ENCODE measurements at places on chromosomes 3 and 15.

DNA sequence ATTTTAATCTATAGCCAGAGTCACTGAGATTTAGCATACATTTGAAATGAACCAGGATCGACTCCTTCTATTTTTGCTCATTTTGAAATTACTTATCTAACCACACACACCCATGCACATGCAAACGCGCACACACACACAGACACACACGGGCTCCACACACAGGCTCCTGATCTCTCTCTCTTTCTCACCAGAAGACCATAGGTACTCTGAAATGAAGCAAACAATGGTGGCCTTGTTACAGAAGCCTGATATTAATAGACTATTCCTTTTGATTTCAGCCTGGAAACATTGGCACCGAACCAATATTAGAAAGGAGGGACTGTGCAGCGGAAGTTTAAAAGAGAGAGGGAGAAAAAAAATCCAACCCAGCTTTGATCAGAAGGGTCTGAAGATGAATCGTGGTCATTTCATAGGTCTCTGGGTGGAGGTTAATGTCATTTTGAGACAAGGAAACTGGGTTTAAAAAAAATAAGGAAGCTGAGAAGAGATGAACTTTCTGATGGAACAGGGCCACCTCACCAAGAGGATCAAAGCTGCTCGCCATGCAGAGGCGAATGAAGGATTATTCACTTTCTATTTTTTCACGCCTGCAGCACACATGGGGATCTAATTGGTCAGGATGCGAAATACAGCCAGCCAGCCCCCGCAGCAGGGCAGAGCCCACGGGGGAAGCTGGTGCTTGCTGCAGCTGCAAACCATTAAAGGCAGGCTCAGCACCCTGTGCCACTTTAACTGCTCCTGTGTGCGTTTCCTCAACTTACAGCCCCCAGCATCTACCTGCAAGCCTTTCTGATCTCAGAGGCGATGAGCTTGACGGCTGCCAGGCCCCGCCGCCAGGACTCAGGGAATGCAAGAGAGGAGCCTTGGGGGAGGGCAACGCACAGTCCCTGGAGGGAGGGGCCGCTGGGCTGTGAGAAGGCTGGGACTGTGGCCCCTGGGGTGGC lies 88.8 kb downstream of the HES1 start:
- no peak for DNase-seq

- DNase-seq, result no peak
Measured at GRCh38 chr3:143002727-143003126, 1.4 kb downstream of the U2SURP start.

- no peak for DNase-seq
Measured at GRCh38 chr3:48243886-48244285, 3.0 kb downstream of the ZNF589 start.

DNA sequence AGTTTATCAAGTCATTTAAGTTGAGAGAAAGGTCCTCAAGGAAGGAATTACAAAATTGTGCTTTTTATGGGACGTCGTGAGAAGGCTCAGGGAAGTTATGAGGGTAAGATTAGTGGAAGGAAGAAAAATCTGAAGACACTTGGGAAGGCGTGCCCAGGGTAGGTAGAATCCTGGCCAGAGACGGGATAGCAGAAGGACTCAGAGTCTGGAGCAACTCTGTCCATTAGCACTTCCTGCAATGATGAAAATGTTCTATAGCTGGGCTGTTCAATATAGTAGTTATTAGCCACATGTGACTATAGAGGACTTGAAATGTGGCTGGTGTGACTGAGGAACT lies 271.0 kb upstream of the ZPLD1 start:
- no peak for DNase-seq

DNA sequence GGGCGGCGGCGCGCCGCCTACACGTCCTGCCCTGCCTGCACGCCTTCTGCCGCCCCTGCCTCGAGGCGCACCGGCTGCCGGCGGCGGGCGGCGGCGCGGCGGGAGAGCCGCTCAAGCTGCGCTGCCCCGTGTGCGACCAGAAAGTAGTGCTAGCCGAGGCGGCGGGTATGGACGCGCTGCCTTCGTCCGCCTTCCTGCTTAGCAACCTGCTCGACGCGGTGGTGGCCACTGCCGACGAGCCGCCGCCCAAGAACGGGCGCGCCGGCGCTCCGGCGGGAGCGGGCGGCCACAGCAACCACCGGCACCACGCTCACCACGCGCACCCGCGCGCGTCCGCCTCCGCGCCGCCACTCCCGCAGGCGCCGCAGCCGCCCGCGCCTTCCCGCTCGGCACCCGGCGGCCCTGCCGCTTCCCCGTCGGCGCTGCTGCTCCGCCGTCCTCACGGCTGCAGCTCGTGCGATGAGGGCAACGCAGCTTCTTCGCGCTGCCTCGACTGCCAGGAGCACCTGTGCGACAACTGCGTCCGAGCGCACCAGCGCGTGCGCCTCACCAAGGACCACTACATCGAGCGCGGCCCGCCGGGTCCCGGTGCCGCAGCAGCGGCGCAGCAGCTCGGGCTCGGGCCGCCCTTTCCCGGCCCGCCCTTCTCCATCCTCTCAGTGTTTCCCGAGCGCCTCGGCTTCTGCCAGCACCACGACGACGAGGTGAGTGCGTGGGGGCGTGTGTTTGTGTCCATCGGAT lies 602 bp downstream of the TRIM71 start:
- DNase-seq, result no peak

DNA sequence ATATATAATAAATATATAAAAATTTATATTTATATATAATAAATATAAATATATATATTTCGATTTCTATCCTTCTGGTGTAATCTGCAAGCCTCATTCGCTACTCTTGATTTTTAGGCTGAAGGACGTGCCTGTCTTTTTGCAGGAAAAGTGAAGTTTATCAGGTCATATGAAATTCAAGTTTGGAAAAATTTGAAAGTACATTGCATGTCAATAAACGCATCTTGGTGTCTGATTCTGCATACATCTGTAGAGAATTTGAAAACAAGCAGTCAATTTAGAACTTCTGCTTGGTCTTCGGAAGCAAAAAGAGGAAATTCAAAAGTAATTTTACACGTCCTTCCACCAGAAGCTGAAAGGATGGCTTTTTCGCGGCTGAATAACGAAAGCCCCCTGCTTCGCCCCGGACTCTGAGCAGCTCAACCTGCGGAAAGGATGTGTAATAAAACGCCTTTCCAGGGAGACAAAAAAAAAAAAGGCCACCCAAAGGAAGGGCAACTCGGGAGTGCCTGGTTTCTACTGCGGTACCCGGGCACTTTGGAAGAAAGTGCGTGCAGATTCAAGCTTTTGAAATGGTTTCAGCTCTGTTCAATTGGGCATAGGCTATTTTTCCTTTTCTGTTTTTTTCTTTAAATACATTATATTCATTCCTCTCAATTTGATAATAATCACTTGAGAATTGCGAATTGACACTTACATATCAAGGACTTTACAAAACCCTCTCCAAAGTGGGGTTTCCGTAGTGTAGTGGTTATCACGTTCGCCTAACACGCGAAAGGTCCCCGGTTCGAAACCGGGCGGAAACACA lies 1.5 kb upstream of the MYNN start:
- peak; percentile 69 for DNase-seq

DNA sequence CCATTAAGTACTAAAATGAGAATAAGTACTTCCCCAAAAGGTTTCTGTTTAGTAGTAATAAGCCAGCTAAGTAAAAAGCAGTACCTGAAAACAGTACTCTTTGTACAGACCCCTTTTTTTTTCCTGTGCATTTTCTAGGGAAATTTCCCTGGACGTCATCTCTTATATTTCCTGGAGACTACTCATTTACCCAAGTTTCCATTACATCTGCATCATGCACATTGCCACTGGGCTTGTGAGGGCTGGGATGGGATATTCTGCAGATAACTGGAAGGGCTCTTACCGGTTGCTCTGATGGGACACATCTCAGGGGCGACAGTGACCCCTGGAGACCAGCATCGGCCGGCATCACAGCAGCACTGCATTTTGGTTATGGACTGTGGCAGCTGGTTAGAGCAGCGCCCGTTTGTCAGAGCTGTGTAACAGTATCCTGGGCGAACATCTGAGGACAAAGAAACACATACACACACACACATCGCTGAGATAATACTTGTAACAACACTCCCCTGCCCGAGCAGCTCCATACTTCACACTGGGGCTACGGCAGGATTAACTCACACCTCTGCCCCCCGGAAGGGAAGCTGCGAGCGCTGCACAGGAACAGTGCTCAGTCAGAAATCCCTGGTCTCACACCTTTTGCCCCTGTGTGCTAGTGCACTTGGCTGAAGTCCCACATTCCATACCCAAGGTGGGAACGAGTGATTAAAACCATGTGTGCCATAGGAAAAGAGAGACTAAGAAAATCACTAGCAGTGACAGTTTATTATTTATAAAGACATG lies 124.9 kb downstream of the FBN1 start:
- DNase-seq, result no peak

GRCh38 chr3:71547249-71548198 lies 36.0 kb downstream of the FOXP1 start:
- no peak for DNase-seq

- DNase-seq, result peak; percentile 47
Measured at GRCh38 chr15:52559575-52559974, 9.3 kb downstream of the ARPP19 start.

GRCh38 chr3:139601191-139601961 lies 61.8 kb upstream of the RBP1 start:
- peak; percentile 91 for DNase-seq

DNA sequence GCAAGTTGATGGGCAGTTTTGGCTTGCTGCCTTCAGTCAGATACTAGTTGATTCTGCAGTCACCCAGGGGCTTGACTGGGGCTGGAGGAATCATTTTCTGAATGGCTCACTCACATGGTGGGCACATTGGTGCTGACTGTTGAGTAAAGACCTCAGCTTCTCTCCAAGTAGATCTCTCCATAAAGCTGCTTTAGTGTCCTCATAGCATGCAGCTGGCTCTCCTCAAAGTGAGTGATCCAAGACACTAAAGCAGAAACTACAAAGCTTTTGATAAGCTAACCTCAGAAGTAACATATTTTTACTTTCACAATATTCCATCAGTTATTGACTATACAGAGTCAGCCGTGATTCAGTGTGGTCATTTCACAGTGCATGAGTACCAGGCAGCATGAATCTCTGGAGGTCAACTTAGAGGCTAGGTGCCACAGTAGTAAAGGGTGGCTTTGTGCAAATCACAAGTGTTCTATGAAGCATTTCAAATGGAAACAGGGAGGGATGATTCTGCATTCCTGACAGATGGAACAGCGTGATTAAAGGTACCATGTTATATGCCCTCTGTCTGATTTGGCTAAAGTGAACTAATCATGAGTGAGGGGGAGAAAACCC lies 24.3 kb upstream of the ATP8B4 start:
- DNase-seq, result no peak

GRCh38 chr3:11393401-11393800 lies 121.2 kb downstream of the ATG7 start:
- DNase-seq, result no peak

- DNase-seq, result no peak
Measured at GRCh38 chr15:67366904-67367303, 112.3 kb downstream of the IQCH start.

DNA sequence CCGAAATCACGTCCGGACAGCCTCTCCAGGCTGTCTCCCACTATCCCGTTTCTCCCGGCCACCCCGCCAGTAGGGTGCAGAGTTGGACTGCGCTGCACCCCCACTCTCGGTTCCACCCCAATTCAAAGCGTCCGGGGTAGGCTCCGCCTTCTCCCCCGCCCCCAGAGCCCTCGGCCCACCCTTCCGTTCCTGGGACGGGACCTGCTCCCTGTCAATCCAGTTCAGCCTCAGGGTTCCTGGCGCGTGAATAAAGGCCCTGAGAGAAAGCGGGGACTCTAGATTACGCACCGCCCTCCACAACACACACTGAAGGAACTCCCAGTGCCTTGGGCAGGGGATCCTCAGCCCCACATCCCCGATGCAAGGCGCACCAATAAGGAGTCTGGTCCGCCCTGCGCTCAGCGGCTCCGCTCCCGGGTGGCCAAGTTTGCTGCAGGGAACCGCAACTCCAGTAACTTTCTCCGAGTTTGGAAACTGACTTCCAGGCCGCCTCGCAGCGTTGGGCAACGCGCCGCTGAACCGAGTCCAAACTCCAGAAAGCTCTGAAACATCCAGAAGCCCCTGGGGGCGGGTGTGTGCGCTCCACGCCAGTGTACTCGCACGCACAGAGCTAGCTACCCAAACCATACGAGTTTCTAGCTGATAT lies 1.9 kb downstream of the ADAMTS9 start:
- peak; percentile 95 for DNase-seq

DNA sequence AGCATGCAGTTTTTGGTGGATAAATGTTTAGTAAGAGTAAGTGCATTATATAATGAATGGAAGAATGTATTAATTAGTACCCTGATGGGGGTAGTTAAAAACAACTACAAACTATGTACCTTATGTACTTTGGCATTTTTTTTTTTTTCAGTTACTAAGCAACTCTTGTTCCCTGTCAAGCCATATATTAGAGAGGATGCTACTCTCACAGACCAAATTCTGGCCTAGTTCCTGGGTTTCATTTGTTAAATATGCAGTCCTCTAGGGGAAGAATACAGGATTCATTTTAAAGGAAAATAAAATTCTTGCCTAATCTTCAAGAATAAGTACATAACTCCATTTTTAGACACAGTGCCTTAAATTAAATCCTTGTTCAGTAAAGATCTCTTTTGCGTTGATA lies 16.9 kb downstream of the FAM98B start:
- no peak for DNase-seq

DNA sequence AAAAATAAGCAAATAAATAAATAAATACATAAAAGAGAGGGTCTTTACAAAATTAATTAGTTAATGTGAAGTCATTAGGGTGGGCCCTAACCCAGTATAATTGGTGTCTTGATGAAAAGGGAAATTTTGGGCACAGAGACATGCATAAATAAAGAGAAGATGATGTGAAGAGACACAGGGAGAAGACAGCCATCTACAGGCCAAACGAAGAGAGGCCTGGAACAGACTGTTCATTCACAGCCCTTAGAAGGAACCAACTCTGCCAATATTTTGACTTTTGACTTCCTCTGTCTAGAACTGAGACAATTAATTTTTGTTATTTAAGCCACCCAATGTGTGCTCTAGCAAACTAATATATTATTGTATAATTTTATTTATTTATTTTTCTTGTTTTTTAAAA lies 29.6 kb upstream of the SELENOK start:
- DNase-seq, result peak; percentile 19

GRCh38 chr3:195075199-195075940 lies 195.6 kb downstream of the XXYLT1 start:
- no peak for DNase-seq

- DNase-seq, result no peak
Measured at GRCh38 chr15:62881056-62881455, 161.5 kb upstream of the TPM1 start.

- no peak for DNase-seq
Measured at GRCh38 chr15:68887819-68888218, 42.5 kb upstream of the SPESP1 start.

DNA sequence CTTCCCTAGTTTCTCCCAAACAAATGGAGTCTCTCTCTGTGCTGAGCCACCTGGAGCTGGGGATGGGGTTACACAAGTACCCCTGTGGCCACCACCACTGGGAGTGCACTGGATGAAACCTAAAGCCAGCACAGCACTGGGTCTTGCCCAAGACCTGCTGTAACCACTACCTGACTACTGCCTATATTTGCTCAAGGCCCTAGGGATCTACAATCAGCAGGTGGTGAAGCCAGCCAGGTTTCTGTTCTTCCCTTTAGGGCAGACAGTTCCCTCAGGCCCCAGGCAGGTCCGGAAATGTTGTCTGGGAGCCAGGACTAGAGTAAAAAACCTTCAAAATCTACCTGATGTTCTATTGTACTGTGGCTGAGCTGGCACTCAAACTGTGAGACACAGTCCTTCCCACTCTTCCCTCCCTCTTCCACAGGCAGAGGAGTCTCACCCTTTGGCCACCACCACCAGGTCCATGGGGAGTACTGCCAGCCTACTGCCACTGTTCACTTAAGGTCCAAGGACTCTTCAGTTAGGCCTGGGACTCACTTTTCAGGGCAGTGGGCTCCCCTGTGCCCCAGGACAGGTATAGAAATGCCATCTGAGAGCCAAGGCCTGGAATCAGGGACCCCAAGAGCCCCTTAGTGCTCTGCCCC lies 23.8 kb downstream of the C3orf20 start:
- no peak for DNase-seq
